SK-MEL-5 (cell line): ENCODE measurements at places on chromosomes 1 and 21.

DNA sequence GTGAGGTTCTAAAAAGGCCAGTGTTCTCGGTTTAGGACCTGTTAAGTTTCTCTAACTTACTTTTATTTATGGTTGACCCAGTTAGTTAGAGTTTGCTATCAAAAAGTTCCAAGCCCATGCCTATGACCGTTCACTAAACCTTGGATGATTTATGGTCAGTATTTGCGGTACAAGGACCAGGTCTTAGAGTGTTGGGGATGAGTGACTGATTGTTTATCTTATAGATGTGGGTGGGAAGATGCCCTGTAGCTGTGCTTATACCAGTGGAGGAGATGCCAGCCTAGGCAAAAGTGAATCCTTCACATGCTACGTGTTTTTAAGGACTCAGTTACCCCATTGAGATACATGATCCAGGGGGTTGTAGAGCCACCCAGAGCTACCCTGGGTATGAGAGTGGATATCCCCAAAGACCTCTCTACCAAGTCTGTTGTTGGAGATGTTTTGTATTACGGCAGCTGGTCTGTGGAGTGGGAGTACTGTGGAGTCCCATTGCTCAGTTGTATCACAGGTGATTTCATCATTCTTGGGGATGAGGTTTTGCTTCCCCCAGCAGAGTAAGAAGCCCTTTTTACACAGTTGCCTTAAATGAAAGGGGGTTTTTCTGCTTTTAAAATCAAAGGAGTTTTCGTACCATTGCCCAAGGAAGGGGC, 2.1 kb downstream of the SLC22A15 start:
- DNase-seq, result no peak

GRCh38 chr1:227432981-227433380, 114.7 kb upstream of the CDC42BPA start:
- DNase-seq, result no peak

DNA sequence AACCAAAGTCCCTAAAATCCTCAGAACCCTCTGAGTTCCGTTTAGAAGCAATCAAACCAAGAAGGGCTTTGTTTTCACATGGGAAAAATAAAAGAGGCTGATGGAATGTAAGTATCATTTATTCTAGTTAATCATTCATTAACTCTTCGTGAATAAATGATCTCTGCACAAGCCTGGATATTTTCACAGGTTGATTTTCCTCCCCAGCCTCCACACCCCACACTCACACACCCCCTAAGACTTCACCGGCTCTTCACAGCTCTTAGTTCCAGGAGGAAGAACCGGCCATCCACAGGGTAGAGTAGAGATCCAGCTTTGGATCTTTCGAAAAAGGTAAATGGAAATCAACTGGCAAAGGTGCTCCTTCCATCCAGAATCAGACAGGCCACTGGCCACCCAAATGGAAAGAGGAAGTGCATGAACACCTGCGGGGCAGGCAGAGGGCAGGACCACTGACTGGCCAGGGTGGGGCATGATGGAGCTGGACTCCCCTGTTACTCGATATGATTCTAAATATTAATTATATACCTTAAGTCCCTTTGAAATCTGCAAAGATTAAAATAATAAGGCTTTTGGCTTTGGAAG, 10.0 kb downstream of the C1orf198 start:
- no peak for DNase-seq

DNA sequence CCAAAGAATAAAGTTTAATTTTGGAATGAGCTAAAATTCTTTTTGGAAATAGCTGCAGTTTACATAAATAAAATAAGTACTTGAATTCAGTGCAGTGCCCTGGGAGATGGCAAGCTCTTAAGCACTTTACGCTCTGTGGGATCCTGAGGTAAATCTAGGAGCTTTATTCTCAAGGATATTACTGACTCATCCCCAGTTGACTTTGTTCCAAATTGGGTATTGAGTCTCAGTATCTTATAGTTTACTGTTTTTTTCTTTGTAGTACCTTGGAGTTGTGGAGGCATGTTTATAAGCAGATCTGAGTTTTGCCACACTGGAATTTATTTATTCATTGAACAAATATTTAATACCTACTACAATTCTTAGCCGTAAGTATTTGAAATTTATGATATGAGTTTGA, 27.4 kb upstream of the HRNR start:
- DNase-seq, result no peak

GRCh38 chr1:11729498-11730428, 6.2 kb upstream of the AGTRAP start:
- no peak for DNase-seq

GRCh38 chr1:48792961-48793360, 16.3 kb upstream of the BEND5 start:
- no peak for DNase-seq

GRCh38 chr1:54160351-54160750, 7.6 kb upstream of the CDCP2 start:
- peak; percentile 38 for DNase-seq

DNA sequence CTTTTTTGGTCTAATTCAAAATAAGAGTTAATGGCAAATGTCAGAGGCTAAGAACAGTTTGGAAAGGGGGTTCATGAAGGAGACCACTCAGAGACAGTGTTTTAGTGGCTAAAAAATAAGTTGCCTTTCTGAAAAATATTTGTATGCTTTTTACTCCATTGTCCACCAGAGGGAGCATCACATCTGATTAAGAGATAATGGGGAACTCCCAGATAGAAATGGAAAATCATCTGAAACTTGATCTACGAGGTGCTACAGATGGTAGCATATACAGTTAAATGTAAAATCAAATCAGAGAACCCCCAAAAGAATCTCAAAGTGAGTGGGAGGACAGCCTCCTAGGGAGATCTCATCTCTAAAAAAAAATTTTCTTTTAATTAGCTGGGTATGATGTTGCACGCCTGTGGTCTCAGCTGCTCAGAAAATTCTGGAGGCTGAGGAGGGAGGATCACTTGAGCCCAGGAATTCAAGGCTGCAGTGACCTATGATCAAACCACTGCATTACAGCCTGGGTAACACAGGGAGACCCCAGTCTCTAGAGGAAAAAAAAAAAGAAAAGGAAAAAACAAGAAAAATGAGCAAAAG, 9.7 kb downstream of the SMYD3 start:
- DNase-seq, result peak; percentile 81

- DNase-seq, result no peak
These were observed 172.5 kb downstream of the CTH start for GRCh38 chr1:70583522-70583921.

GRCh38 chr1:71413441-71414175, 332.8 kb upstream of the ZRANB2 start:
- no peak for DNase-seq

- DNase-seq, result no peak
These were observed 18.1 kb upstream of the GALNT2 start for GRCh38 chr1:230048922-230049321.

DNA sequence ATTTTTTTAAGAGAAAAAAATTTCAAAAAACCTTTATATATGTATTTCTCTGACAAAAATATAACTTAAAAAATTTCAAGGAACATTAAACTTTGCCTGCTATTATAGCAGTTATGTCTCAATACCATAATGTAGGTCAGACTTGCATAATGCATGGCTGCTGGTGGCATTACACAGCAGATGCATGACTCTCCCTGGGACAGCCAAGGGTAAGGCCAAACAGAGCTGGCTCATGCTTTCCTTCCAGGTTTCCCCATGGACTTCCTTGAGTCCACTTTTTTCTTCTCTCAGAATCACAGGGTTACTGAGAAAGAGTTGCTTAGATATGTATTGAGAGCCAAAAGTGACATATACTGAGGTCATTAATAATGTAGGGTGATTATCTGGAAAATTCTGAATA, 43.7 kb downstream of the RHOU start:
- no peak for DNase-seq

DNA sequence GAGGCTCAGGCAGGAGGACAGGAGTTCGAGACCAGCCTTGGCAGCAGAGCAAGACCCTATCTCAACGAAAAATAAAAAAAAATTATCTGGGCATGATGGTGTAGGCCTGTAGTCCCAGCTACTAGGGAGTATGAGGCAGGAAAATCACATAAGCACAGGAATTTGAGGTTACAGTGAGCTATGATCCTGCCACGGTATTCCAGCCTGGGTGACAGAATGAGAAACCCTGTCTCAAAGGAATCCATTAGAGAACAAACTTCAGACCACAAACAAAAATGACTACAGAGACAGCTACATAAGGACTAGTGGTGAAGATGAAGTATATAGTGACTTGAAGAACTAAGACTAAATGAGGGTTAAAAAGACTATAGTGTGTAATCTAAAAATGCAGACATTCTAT, 233.1 kb downstream of the RERE start:
- no peak for DNase-seq

- no peak for DNase-seq
These were observed 86.0 kb downstream of the GALNT2 start for GRCh38 chr1:230152999-230153398.

- DNase-seq, result peak; percentile 46
These were observed 31.6 kb downstream of the ZBTB8OS start for GRCh38 chr1:32618673-32619221.

- DNase-seq, result no peak
These were observed 599.1 kb downstream of the PTPRU start for GRCh38 chr1:29835406-29835805.

- DNase-seq, result no peak
These were observed 40.1 kb downstream of the TMEM200B start for GRCh38 chr1:29083317-29084195.

- no peak for DNase-seq
These were observed 32.9 kb downstream of the FMO4 start for GRCh38 chr1:171346881-171347280.

DNA sequence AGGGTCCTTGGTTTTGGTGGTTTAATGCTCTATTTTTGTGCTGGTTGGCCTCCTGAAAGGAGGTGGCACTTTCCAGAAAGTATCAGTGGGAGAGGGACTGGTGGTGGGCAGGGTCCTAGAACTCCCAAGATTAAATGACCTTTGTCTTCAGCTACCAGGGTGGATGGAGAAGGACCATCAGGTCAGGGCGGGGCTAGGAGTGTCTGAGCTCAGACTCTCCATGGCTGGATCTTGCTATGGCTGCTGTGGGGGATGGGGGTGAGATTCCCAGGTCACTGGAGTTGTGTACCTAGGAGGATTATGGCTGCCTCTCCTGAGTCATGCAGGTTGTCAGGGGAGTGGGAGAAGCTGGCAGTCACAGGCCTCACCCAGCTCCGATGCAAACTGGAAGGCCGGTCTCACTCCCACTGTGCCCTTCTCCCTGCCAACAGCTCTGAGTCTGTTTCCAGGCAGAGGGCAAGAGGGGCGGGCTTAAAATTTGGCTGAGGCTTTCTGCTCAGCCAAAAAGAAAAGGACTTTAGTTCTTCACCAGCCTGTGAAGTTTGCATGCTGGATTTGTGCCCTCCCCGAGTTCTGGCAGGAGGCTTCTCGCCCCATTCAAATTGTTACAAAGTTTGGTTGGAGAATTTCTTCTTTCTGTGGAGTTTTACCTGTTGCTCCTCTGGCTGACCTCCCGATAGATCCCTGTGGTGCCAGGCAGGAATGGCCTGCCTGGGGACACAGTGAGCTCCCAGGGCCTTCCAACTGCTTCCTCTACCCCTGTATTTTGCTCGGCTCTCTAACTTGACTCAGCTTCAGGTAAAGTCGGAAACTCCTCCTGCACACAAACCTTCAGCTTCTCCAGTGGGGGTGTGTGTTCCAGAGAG, 13.1 kb upstream of the KYAT3 start:
- no peak for DNase-seq

- DNase-seq, result no peak
These were observed 25.4 kb downstream of the MAP10 start for GRCh38 chr1:232830661-232831060.

DNA sequence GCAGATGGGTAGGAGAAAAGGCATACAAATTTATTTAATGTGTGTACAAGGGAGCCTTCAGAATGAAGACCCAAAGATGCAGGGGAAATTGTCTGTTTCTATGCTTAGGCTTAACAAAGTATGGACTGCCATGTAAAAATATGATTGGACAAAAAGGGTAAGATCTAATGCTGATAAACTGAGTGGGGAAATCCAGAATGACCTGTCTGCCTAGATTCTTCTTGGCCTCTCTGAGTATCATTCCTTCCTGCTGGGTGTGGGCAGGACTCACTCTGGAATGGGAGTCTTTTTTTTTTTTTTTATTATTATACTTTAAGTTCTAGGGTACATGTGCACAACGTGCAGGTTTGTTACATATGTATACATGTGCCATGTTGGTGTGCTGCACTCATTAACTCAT, 61.0 kb downstream of the IGSF5 start:
- no peak for DNase-seq

DNA sequence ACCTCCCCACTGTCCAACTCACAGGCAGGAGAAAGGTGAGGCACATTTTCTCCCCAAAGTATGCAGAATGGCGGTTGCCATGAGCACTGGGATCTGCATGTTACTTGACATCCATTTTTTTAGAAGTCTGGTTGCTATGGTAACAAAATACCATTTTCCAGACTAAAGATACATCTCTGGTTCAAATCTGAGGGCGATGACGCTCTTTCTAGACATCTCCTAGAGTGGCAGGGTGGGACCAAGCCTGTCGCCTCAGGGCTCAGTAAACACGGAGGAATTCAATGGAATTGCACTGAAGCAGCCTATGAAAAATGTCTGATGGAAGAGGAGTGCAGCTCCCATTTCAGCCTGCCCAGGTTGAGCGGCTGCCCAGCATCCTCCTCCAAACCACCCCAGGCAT, 21.5 kb upstream of the FAM43B start:
- no peak for DNase-seq

GRCh38 chr1:3068564-3069431, at the start of gene PRDM16:
Gene PRDM16, plus strand, starts transcription at chr1:3069203. Its CDS starts 57 bp downstream, at chr1:3069260.
- peak; percentile 46 for DNase-seq

- peak; percentile 54 for DNase-seq
These were observed 107.6 kb downstream of the BCAR3 start for GRCh38 chr1:93573940-93574469.

GRCh38 chr1:226061841-226062557, 517 bp upstream of the H3-3A start:
- peak; percentile 63 for DNase-seq

- DNase-seq, result no peak
These were observed 519.5 kb upstream of the CAMK1G start for GRCh38 chr1:209063767-209064659.

GRCh38 chr21:14742119-14742518, 196.0 kb upstream of the SAMSN1 start:
- DNase-seq, result no peak

- DNase-seq, result no peak
These were observed 2.4 kb upstream of the SH3D21 start for GRCh38 chr1:36303650-36304360.

GRCh38 chr1:78493451-78493850, 2.7 kb downstream of the PTGFR start:
- no peak for DNase-seq

DNA sequence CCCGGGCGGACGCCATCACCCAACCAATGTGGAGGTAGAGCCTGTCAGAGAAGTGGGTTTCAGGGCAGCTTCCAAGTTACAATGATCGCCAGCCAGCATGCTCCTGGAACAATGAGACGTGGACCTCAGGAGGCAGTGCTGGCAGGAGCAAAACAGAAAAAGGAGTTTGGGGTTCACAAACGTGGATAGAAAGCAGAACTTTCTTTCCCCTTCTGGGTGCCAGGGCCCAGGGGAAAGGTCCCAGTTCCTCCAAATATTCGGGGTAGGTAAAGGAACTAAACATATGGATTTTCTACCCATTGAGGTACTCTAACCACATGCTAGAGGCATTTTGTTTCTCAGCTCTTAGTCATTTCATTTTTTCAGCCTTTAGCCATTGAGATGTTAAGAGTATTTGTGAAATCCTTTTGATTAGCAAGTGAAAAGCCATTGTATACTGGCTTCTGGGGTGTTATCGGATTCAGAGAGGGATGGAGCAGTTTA, 488.4 kb upstream of the ADGRL2 start:
- no peak for DNase-seq

GRCh38 chr1:162372159-162373071, 4.2 kb downstream of the SPATA46 start:
- DNase-seq, result no peak

GRCh38 chr1:115714572-115715141, 53.9 kb downstream of the CASQ2 start:
- no peak for DNase-seq
